WERI-Rb-1 (cell line): ENCODE measurements at places on chromosomes 6 and 20.

GRCh38 chr6:79334674-79335073 lies 100.2 kb upstream of the HMGN3 start:
- no peak for DNase-seq

- DNase-seq = no peak
These were observed 723 bp downstream of the MANEA start for GRCh38 chr6:95578106-95578410.

- no peak for DNase-seq
These were observed 426.0 kb downstream of the LMBRD1 start for GRCh38 chr6:69370763-69371162.

DNA sequence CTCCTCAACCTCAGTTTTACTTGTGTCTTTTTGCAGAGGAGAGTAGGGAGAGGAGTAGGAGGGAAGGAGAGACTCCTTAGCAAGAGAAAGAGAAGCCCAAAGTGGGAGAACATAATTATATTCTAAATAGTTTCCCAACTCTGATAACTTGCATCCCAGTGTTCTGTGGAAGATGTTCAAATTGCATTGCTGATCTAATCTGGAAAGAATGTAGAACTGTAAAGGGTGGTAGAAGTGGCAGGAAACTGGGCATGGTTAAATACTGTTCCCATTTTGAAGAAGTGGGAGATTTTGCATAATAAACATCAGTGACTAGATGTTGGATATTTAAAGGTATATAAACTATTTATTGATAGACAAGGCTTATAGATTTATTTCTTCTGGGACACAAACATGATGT lies 42.6 kb upstream of the HMGN3 start:
- DNase-seq = no peak

GRCh38 chr6:67345946-67346345 lies 1289.1 kb upstream of the ADGRB3 start:
- DNase-seq = no peak

DNA sequence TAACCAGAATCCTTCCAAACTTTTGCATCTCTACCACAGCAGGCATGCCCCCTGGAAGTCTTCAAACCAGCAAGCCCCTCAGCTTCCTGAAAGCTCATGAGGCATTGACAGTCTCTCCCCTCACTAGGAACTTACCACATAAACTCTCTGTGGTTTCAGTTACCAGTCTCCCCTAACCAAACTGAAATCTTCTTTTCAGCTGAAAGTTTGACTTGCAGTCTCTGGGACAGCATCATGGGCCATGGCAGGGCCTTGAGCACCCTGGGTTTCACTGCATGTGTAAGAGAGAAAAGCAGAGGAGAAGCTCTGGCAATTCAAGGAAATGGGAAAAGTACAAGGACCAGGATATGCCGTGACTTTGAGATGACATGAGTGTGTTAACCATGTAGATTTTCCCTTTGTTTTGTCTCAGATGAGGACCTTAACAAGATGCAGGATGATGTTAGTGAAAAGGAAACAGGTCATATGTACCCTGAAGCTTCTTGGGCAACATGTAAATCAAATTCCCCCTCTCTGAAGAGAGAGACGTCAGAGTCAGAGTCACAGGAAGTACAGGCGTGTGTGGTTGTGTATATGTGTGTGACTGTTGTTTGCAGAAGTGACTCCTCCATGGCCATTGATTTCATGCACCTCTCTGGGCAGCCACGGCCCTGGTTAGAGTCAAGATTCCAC lies 106.3 kb downstream of the TNFRSF21 start:
- no peak for DNase-seq

GRCh38 chr6:152277826-152278329 lies 359.3 kb downstream of the SYNE1 start:
- DNase-seq = peak; percentile 75

DNA sequence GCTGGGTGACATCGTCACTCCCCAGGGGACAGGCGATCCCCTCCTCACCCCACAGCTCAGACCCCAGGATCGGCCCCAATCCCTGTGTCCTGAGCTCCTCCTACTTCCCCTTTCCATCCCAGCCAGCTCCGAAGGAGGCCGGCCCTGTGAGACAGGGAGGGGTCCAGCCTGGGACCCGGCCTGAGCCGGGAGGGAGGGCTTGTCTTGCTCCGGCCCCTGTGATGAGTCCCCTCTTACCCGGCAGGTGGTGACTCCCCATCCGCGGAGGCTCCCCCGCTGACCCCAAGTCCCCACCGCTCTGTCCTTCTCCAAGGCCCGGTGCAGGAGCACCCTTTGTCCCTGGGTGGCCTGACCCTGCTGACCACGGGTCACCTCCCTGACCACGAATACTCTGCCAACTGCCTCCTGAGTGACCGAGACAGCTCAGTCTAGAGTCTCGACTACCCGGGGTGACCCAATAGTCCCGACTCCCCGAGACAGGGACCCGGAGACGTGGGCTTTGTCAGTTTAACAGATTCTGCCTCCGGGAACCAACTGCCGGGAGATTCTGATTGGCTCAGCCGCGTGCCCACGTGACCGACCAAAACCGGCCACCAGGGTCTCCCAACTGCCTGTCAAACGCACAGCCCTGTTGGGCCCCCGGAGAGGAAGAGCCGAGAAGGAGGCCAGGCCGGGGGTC lies 187.4 kb upstream of the PROKR2 start:
- DNase-seq = no peak

DNA sequence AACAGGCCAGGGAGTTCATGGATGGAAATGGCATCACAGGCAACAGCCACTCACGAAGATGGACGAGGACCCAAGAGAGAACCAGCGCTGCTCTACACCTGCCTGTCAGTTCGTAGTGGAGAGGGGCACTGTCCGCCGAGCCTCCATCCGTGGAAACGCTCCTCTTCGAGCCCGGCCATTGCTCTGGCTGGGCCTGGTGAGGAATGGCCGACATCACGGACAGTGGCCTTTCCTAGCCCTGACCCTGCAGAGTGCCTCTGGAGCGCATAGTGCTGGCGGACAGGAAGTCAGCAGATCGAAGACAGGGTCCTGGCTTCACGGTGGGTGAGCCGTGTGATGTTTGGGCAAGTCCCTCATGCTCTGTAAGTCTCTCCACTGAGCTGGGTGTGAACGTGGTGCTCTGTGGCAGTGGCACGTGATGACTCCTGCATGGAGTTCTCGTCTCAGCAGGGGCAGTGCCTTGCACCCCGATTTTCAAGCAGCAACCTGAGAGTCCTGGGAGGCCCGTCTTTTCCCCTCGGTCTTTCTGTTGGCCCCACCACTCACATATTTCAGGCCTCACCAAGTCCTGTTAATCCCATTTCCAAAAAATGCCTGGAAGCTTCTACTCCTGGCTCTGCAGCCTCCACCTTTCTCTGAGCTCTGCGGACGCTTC lies 214.4 kb downstream of the ERMARD start:
- no peak for DNase-seq

GRCh38 chr6:35706468-35706867 lies 17.8 kb upstream of the FKBP5 start:
- DNase-seq = no peak

GRCh38 chr20:43167615-43168014 lies 22.1 kb downstream of the PTPRT start:
- no peak for DNase-seq

GRCh38 chr6:132007474-132008190 lies 56.5 kb upstream of the CCN2 start:
- DNase-seq = no peak

- no peak for DNase-seq
These were observed 24.2 kb downstream of the MGME1 start for GRCh38 chr20:17992847-17993513.
